ENCODE measurements at places on chromosomes 11 and 22.

DNA sequence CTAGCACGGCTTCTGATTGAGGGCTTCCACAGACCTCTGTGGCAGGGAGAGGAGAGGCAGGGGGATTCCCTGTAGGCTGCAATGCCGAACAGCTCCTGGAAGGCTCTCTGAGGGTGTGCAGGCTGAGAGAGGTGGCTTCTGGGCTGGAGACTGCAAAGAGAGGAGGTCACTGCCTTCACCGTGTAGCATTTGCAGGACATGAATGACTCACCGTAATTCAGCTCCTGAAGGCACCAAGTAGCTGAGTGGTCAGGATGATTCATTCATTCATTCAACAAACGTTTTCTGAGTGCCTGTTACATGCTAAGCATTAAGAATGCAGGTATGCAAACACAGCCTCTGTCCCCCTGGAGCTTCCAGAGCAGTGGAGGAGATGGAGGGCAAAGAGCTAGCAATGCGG, 18.0 kb upstream of the EIF3D start:
- no peak for DNase-seq

DNA sequence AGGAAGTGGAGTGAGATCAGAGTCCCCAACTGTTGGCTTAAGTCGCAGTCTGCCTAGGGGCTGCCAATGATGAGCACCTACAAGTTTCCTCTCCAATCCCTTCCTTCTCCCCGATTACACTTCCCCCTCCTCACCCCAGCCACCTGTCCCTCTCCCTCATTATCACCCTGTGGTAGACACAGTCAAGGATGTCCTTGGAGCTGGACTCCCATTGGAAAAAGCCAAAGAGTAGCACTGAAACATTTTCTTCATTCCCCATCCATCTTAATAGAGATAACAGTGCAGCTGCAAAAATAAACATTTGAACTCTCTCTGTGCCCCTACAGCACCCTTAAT, 146.2 kb downstream of the DBX1 start:
- DNase-seq: no peak

DNA sequence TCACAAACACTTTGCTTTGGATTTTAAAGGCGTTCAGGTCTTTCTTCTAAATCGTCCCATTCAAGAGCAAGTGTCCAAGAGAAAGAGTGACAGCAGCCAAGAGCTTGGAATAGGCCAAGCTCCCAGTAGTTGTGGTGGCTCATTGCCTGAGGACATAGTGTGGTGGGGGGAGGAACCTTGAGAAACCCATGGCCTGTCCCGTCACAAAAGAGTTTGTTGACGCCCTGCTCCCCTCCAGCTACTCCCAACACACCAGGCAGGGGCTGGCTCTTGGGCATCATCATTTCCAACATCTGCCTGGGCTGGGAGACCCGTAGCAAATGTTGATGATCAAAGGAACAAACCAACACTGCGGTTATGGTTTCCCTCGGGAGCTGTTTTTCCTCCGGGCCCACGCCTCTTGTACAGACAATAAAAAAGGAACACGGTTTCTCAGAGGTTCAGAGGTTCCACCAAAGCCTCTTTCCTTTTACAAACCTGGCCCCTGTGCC, 20.8 kb downstream of the FADS3 start:
- no peak for DNase-seq

DNA sequence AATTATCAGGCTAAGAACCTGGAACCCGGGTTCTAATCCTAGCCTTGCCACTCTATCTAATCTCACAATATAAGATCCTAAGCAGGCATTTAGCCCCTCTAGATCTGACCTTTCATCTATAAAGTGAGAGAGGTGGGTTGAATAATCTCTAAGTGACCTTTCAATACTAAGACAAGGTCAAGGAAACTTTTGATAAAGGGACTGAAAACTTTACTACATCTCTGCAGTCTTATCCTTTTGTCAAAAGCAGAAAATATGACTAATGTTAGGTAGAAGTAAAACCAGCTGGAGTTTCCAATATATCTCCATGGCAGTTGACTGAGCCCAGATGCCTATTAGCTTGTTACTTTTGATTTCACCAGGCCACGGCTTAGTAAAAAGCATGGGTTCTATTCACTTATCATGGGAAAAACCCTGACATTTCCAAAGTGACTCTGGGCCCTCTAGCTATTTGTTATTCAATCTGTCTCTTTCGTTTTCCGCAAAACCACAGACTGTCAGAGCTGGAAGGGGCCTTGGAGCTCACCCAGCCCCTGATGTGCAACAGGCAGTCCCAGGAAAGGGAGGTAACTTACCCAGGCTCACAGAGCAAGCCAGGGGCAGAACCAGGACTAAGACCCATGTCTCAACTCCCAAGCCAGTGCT, 75.8 kb downstream of the RAB30 start:
- DNase-seq: no peak

All from hematopoietic multipotent progenitor cell (in vitro differentiated cells).